ENCODE measurements at places on chromosomes 1 and 21. TPM values are rescaled to one million over a fixed set of nuclear protein-coding genes. Genes with fewer than 3 reads are reported as not detected.

The FAM72B gene
- not detected for polyA plus RNA-seq

The HIVEP3 gene
- 0.70 TPM for polyA plus RNA-seq

The C2CD4D gene
- polyA plus RNA-seq: not detected

The SAMD11 gene
- 0.58 TPM for polyA plus RNA-seq

The ZNHIT6 gene
- 12.3 TPM for polyA plus RNA-seq

The MTARC1 gene
- polyA plus RNA-seq: 1.7 TPM

The PHACTR4 gene
- 19.9 TPM for polyA plus RNA-seq

The NECTIN4 gene
- 0.01 TPM for polyA plus RNA-seq

The SIM2 gene
- polyA plus RNA-seq: 0.13 TPM

The NEGR1 gene
- polyA plus RNA-seq: 1.8 TPM

The GPR157 gene
- polyA plus RNA-seq: 11.6 TPM

GRCh38 chr1:161225534-161226319 lies at the start of gene TOMM40L:
Gene TOMM40L (plus strand): TSS chr1:161226060. CDS start chr1:161226490, 430 bp downstream.
- peak; percentile 95 for DNase-seq
- peaks cover 8% of the 10 kb centered on the region for H3K36me3 ChIP-seq
- peak within 1 kb of the TSS; percentile 85 for H3K4me3 ChIP-seq

DNA sequence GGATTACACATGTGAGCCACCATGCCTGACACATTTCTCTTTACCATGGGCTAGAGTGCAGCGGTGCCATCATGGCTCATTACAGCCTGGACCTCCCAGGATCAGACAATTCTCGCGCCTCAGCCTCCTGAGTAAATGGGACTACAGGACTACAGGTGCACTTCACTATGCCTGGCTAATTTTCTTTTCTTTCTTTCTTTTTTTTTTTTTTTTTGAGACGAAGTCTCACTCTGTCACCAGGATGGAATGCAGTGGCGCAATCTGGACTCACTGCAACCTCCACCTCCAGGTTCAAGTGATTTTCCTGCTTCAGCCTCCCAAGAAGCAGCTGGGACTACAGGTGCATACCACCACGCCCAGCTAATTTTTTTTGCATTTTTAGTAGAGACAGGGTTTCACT lies 14.8 kb upstream of the KIF1B start:
- no peak for DNase-seq
- no peak overlapping the region for H3K27ac ChIP-seq
- no peak overlapping the region for H3K4me3 ChIP-seq
- H3K27me3 ChIP-seq: no peaks in the 10 kb centered on the region
- H3K4me1 ChIP-seq: peaks cover 2% of the 10 kb centered on the region
- H3K36me3 ChIP-seq: no peaks in the 10 kb centered on the region

DNA sequence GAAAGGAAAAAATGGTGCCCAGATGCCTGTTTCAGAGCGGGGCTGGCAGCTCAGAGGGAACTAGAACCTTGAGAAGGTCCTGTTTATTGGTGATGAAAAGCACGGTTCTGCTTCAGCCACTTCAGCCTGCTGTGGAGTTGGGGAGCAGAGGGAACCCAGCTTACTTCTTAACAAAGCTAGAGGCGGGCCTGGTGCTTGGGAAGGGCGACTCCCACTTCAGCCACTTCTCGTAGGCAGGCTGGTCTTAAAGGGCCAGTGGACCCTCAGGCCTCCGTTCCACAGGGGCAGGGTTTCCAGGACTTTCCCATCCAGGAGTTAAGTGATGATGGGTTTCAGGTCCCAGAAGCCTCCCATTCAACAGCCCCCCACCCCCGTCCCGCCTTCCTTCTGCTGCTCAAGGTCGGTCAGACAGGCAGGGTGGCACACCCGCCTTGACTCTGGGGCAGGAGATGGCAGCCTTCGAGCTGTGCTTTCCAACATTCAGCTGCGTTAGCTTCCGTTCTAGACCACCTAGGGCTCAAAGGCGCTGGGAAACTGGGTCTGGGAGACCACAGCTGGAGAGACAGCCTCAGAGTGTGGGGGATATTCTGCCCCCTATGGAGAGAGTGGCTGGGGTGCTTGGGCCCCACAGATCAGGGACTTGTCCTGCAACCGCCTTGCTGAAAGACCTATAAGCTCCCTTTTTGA lies 3.4 kb downstream of the RUNX3 start:
- H3K36me3 ChIP-seq: no peaks in the 10 kb centered on the region
- peaks cover 7% of the 10 kb centered on the region for H3K4me1 ChIP-seq
- H3K27me3 ChIP-seq: peaks cover 4% of the 10 kb centered on the region
- peak; percentile 40 for DNase-seq
- no peak overlapping the region for H3K27ac ChIP-seq

DNA sequence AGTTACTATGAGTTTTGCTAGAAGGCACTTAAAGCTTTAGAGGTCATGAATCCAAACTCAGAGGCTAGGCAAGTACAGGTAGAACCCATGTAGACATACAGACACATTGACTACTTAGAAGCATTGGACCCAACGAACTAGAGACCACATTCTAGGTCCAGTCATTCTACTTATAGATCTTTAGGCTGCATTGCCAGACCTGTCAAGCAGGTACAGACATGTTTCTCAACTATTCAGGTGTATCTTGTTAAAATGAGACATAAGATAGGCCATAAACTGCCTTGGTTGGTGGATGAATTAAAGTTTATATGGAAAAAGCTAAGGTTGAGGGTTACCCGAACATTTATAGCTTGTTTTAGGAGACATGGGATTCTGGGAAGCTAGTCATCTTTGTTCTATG lies 6.5 kb downstream of the ZP4 start:
- H3K4me1 ChIP-seq: no peaks in the 10 kb centered on the region
- H3K27me3 ChIP-seq: no peaks in the 10 kb centered on the region
- no peak for DNase-seq
- no peak overlapping the region for H3K27ac ChIP-seq
- H3K36me3 ChIP-seq: no peaks in the 10 kb centered on the region

- H3K36me3 ChIP-seq: no peaks in the 10 kb centered on the region
- H3K27me3 ChIP-seq: no peaks in the 10 kb centered on the region
- H3K4me3 ChIP-seq: no peak overlapping the region
- no peak overlapping the region for H3K27ac ChIP-seq
These were observed 115.5 kb downstream of the LRRC53 start for GRCh38 chr1:74396933-74397332.

DNA sequence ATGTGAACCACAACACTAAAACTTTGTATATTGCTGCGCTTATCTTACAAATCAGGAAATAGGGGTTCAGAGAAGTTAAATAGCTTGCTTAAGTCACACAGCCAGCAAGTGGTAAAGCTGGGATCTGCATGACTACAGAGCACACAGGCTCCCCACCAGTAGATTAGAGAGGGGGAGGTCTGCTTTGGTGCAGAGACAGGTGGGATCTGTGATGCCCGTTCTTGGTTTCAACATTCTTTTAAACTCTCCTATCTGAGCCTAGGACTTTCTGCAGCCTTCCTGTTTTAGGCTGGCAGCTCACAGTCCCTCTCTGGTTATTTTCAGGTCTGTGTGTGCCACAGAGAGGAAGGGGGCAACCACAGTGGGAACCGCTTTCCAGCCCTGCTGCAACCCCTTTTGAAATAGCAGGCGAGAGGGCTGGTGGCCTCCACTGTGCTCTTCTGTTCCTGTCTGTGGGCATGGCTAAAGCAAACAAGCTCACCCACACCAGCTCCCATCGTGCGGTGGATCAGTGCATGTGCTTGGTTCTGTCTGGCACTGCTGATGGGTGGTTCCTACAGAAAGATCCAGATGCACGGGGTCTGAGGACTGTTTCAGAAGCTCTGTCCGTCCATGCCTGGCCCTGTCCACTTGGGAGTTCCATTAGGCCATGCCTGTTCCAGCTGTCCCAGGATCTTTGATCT lies 1.7 kb upstream of the IL6R start:
- DNase-seq: no peak
- peaks cover 18% of the 10 kb centered on the region for H3K4me1 ChIP-seq
- no peak overlapping the region for H3K4me3 ChIP-seq
- no peak overlapping the region for H3K27ac ChIP-seq
- no peaks in the 10 kb centered on the region for H3K36me3 ChIP-seq

DNA sequence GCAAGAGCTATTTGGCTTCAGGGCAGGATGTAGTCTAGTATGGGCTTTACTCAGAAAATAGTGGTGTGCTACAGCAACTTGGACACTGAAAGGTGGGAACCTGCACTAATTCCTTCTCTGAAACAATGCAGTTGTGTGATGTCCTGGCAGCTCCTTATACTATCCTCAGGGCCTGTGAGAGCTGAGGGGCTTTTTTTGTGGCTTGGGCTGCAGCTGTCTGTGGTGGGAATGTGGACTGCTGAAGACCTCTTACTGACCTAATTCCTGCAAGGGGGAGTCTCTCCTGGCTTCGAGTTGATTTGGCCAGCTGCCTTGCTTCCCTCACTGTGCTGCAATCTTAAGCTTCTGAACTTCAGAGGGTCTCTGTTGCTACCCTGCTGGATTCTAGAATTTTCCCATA lies 22.3 kb upstream of the CHODL start:
- H3K27ac ChIP-seq: no peak overlapping the region
- no peaks in the 10 kb centered on the region for H3K4me1 ChIP-seq
- H3K27me3 ChIP-seq: no peaks in the 10 kb centered on the region
- H3K36me3 ChIP-seq: no peaks in the 10 kb centered on the region
- no peak for DNase-seq
- no peak overlapping the region for H3K4me3 ChIP-seq

DNA sequence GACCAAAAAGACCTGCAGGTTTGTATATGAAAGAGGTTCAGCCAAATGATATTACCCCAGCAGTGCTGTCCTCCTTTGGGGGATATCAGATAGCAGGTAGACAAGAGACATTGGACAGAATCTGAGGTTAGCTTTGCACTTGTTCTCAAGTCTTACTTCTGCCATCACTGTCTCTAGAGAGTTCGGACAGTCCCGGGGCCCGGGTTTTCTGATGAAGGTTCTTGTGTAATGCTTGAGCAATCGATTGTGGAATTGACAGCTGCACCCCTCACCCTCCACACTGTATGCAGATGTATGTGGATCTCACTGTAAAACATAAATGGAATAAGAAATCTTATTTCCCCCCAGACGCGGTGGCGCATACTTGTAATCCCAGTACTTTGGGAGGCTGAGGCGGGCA lies 56.2 kb upstream of the MORC3 start:
- peaks cover 50% of the 10 kb centered on the region for H3K36me3 ChIP-seq
- no peaks in the 10 kb centered on the region for H3K4me1 ChIP-seq
- no peak overlapping the region for H3K27ac ChIP-seq
- H3K4me3 ChIP-seq: no peak overlapping the region
- H3K27me3 ChIP-seq: no peaks in the 10 kb centered on the region

DNA sequence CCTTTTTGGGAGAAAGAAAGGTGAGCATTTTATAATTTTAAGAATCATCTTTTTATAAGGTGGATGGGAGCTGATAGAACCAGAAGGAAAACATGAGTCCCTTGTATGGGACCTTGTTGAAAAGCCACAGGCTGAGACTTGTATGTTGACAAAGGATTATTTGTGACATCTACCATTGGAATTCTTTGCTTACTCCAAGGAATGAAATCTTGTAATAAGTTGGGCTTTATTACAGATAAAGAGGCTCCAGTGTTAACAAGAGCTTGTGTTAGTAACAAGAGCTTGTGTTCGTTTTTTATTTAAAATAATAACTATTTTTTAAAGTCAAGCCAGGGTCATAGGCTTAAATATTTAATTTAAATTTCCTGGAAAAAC lies 201.1 kb upstream of the CHRM3 start:
- H3K4me1 ChIP-seq: no peaks in the 10 kb centered on the region
- DNase-seq: no peak
- H3K27me3 ChIP-seq: no peaks in the 10 kb centered on the region
- H3K4me3 ChIP-seq: no peak overlapping the region
- H3K36me3 ChIP-seq: no peaks in the 10 kb centered on the region
- H3K27ac ChIP-seq: no peak overlapping the region

- no peak for DNase-seq
- H3K4me1 ChIP-seq: no peaks in the 10 kb centered on the region
- no peaks in the 10 kb centered on the region for H3K36me3 ChIP-seq
- H3K4me3 ChIP-seq: no peak overlapping the region
These were observed 24.3 kb downstream of the F13B start for GRCh38 chr1:197042676-197043341.
